PC-3 (cell line): ENCODE measurements at places on chromosomes 3 and 15. TPM values are rescaled to one million over a fixed set of nuclear protein-coding genes. Genes with fewer than 3 reads are reported as not detected.

Gene THAP10
- total RNA-seq: 5.9 and 7.2 TPM in 2 replicates

Gene MINAR1
- total RNA-seq: 0.22 and 0.63 TPM in 2 replicates

Gene SST
- total RNA-seq: not detected in 2 replicates

Gene FEZF2
- not detected in 2 replicates for total RNA-seq

Gene PROK2
- total RNA-seq: not detected in 2 replicates

Gene CPN2
- 0.07 TPM in 1 of 2 replicates, not detected in the other for total RNA-seq

Gene TM4SF4
- total RNA-seq: 0.23 and 0.40 TPM in 2 replicates

Gene ROBO2
- not detected in 2 replicates for total RNA-seq

Gene ZBTB47
- total RNA-seq: 9.5 and 10.8 TPM in 2 replicates

GRCh38 chr3:31448882-31449243 lies 83.9 kb upstream of the STT3B start:
- no peaks in the 10 kb centered on the region for H3K27me3 ChIP-seq
- H3K4me1 ChIP-seq: peaks cover 27% of the 10 kb centered on the region
- H3K4me3 ChIP-seq: no peak overlapping the region
- H3K36me3 ChIP-seq: no peaks in the 10 kb centered on the region

- H3K27me3 ChIP-seq: no peaks in the 10 kb centered on the region
- no peaks in the 10 kb centered on the region for H3K36me3 ChIP-seq
- H3K4me3 ChIP-seq: peak overlapping the region; percentile 18; the same call in 1 of the 2 replicates
- DNase-seq: peak; percentile 99
Observed at GRCh38 chr15:29934251-29934650, 112.0 kb upstream of the TJP1 start.

- no peaks in the 10 kb centered on the region for H3K4me1 ChIP-seq
- H3K27me3 ChIP-seq: no peaks in the 10 kb centered on the region
- no peaks in the 10 kb centered on the region for H3K36me3 ChIP-seq
- H3K4me3 ChIP-seq: no peak overlapping the region
Observed at GRCh38 chr3:151171145-151171757, 31.8 kb downstream of the GPR171 start.

DNA sequence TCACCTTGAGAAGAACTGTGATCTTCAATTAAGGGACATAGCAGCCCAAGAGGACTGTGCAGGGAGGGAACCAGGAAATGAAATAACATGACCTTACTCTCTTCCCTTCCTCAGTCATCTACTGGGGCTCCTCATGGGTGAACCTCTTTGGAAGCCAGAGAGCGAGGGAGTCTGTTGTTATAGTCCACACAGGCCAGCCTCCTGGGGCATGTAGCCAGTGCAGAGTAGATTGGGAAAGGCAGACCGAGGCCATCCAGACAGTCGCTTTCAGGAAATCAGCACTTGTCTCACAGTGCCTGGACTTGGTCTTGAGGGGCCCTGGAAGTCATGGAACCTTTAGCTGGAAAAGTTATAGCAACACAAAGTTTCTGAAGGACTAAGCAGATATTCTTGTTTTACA lies 6.1 kb downstream of the CRTAP start:
- no peak overlapping the region for H3K4me3 ChIP-seq
- peaks cover 43% of the 10 kb centered on the region for H3K36me3 ChIP-seq
- H3K27ac ChIP-seq: no peak overlapping the region
- no peak for DNase-seq

- H3K4me1 ChIP-seq: no peaks in the 10 kb centered on the region
- no peaks in the 10 kb centered on the region for H3K36me3 ChIP-seq
- no peak for DNase-seq
- peaks cover 19% of the 10 kb centered on the region for H3K27me3 ChIP-seq
- H3K27ac ChIP-seq: no peak overlapping the region
- no peak overlapping the region for H3K4me3 ChIP-seq
Observed at GRCh38 chr3:53817211-53817610, 29.0 kb downstream of the CHDH start.

- no peak for DNase-seq
- H3K4me1 ChIP-seq: no peaks in the 10 kb centered on the region
- H3K36me3 ChIP-seq: peaks cover 15% of the 10 kb centered on the region
- no peak overlapping the region for H3K27ac ChIP-seq
- no peak overlapping the region for H3K4me3 ChIP-seq
- H3K27me3 ChIP-seq: no peaks in the 10 kb centered on the region
Observed at GRCh38 chr15:65558336-65558735, 28.1 kb downstream of the HACD3 start.

DNA sequence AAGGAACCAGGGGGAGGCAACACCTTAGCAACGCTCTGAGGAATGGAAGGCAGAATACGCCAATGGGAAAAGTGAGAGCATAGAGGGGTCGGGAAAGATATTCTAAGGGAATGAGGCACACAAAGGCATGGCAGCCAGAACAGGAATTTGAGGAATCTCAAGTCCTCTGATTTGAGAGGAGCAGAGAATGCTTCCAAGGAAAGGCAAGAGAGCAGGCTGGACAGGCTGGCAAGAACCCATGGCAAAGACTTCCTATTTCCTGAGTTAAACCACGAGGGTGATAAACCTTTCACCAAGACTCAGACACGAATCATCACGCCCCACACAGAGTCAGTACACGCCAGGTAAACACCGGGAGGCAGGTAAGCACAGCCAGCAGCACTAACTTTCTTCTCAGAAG lies 109.8 kb downstream of the IGF2BP2 start:
- H3K4me1 ChIP-seq: peaks cover 49% of the 10 kb centered on the region
- H3K4me3 ChIP-seq: peak overlapping the region; percentile 33; the same call in 1 of the 2 replicates
- no peaks in the 10 kb centered on the region for H3K36me3 ChIP-seq

GRCh38 chr15:73283366-73283962 lies 85.3 kb downstream of the HCN4 start:
- H3K36me3 ChIP-seq: no peaks in the 10 kb centered on the region
- H3K4me1 ChIP-seq: no peaks in the 10 kb centered on the region
- H3K27me3 ChIP-seq: no peaks in the 10 kb centered on the region
- DNase-seq: no peak
- H3K4me3 ChIP-seq: no peak overlapping the region
- H3K27ac ChIP-seq: no peak overlapping the region

- H3K4me1 ChIP-seq: peaks cover 18% of the 10 kb centered on the region
- H3K36me3 ChIP-seq: no peaks in the 10 kb centered on the region
- peak; percentile 52 for DNase-seq
- H3K4me3 ChIP-seq: peak overlapping the region; percentile 18; the same call in 1 of the 2 replicates
- no peaks in the 10 kb centered on the region for H3K27me3 ChIP-seq
Observed at GRCh38 chr3:151328298-151328995, 902 bp downstream of the P2RY13 start.

DNA sequence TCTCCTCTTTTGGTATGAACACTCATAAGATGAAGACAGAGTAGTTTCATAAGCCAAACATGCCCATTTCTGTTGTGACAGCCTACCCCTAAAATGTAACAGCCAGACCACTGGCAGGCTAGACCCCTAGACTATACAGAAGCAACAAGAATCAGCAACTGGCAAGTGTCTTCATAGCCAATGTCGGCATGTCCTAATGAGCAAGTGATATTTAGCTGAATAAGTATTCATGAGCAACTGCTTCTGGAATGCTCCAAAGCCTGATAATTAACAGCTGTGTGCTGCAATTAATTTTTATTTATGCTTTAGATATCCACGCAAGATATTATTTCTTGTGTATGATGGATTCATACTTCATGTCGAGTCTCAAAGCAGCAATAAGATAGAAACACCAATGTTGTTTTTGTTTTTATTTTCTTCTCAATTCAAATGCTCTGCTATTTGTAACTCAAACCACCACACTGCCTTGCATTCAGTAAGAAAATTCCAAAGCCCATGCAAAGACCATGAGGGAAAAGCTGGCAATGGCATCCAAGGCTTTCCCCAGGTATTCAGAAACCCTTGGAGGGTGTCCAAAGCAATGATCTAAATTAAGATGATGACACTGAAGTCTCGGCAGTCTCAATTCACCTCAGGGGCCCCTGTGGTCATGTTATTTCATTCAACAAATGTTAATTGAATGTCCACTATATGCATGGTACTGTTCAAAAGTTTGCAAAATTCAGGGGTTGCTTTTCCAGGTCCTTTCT lies 167.7 kb upstream of the NECTIN3 start:
- no peak overlapping the region for H3K4me3 ChIP-seq
- H3K4me1 ChIP-seq: peaks cover under 1% of the 10 kb centered on the region; the same call in 1 of the 2 replicates
- H3K27ac ChIP-seq: no peak overlapping the region
- no peaks in the 10 kb centered on the region for H3K27me3 ChIP-seq
- no peaks in the 10 kb centered on the region for H3K36me3 ChIP-seq

GRCh38 chr15:34951993-34952392 lies 17.5 kb downstream of the AQR start:
- DNase-seq: no peak
- H3K27me3 ChIP-seq: no peaks in the 10 kb centered on the region
- H3K27ac ChIP-seq: no peak overlapping the region
- peaks cover 21% of the 10 kb centered on the region; the same call in 1 of the 2 replicates for H3K36me3 ChIP-seq

GRCh38 chr3:33914731-33915379 lies 116.4 kb downstream of the PDCD6IP start:
- H3K36me3 ChIP-seq: no peaks in the 10 kb centered on the region
- H3K27ac ChIP-seq: no peak overlapping the region
- peaks cover 9% of the 10 kb centered on the region for H3K4me1 ChIP-seq
- H3K4me3 ChIP-seq: no peak overlapping the region
- no peak for DNase-seq

GRCh38 chr3:173823911-173824460 lies 426.4 kb downstream of the NLGN1 start:
- no peak for DNase-seq
- no peaks in the 10 kb centered on the region for H3K4me1 ChIP-seq
- no peaks in the 10 kb centered on the region for H3K27me3 ChIP-seq
- no peak overlapping the region for H3K4me3 ChIP-seq
- H3K36me3 ChIP-seq: no peaks in the 10 kb centered on the region

DNA sequence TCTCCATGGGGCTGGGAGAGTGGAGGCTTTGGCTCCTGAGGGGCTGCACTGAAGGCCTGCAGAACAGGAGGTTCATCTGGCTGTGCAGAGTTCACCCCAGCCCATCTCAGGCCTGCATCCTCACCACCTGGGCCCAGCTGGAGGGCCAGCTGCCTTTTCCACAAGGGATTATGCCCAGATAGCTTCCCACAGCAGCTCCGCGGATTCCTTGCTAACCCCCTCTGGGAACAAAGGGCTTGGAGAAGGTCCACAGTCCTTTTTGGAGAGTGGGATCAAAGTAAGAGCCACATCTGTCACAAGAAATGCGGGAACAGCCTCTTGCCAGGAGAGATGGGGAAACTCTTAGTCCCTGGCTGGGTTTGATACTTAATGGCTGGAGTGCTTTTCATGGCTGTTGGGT lies 164.7 kb upstream of the RGMA start:
- no peaks in the 10 kb centered on the region for H3K36me3 ChIP-seq
- no peak for DNase-seq
- H3K27ac ChIP-seq: no peak overlapping the region
- H3K4me3 ChIP-seq: no peak overlapping the region
- H3K27me3 ChIP-seq: peaks cover 73% of the 10 kb centered on the region

DNA sequence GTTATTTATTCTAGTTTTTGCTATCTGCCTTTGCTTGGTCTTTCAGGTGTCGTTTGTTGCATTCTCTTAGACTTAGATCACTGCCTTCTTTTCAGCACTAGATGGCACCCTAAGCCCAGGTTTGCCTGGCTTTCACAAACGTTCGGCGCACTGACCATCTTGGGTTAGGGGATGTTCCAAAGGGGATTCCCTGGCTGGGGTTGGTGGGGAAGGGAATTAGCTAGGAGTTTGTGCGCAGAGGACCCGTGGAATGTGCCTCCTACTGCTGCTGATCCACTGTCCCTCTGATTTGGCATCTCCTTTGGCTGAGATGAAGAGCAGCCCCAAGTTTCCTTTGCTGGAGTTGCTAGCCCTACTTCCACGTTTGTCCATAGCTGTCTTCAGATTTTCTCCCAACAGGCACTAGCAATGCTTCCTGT lies 33.9 kb downstream of the PFN2 start:
- H3K4me1 ChIP-seq: peaks cover 5% of the 10 kb centered on the region; the same call in 1 of the 2 replicates
- peaks cover 16% of the 10 kb centered on the region for H3K36me3 ChIP-seq
- H3K27me3 ChIP-seq: no peaks in the 10 kb centered on the region
- peak; percentile 77 for DNase-seq
- H3K27ac ChIP-seq: no peak overlapping the region
